Amniotic stem cell (primary cell): ENCODE measurements at places on chromosomes 12 and 14.

DNA sequence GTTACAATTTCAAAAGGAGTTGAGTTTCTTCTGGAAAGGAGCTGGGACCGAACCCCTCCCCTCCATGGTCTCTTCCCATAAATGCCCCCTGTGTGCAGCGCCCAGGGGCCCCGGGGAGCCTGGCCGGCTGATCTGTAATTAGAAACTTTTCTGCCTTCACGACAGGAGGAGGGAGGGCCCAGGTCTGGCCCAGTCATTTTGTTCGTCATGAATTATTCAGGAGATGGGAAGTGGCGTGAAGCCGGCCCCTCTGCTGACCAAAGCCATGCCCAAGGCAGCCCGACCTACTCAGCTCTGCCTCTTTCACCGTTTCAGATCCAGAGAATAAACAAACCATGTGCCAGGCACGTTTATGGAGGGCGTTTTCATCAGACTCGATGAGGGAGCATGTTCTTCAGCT is 33.3 kb upstream of the MSI1 start:
- no peak for DNase-seq

DNA sequence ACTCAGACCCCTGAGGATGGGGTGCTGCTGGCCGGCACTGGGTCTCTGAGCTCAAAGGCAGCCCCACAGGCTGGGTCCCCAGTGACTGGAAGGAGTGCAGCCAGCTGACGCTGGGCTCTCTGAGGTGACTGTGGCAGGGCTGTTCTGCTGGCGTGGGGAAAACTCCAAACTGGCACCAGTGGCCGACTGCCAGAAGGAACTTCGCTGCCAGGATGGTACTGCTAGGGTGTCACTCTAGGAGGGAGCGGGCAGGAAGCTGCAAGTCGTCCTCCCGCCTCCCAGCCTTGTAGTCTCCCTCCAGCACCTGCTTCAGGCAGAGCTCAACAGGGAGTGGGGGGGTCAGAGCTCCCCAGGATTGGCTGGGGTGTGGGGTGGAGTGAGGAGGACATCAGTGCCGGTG is 41.3 kb downstream of the CDC42BPB start:
- DNase-seq = no peak

GRCh38 chr14:92501891-92502351 is 11.7 kb upstream of the RIN3 start:
- peak; percentile 35 for DNase-seq

DNA sequence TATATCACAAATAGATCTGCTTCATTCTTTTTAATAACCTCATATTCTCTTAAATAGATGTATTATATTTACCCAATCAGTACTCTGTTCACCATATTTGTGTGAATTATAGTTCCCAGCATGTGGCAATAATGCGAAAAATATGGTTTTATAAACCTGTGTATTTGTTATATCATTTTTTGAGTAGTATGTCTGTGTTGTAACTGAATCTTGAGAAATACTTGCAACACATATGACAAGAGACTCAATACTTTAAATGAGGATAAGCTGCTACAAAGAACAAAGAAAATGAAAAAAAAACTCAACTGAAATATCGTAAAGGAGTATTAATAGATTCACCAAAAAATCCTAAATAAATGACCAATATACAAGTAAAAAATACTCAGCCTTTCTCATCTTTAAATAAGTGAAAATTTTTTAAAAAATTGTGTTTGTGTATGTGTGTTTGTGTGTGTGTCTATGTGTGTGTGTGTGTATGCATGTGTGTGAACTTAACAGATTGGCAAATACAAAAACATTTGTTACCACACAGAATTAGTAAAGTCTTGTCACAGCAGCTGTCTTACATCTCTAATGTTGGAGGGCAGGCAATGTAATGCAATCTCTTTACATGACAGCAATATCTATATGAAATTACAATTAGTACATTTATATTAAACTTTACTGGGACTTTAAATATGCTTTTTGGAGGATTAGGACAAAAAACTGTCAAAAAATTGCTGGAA is 441.9 kb upstream of the MGAT4C start:
- no peak for DNase-seq

DNA sequence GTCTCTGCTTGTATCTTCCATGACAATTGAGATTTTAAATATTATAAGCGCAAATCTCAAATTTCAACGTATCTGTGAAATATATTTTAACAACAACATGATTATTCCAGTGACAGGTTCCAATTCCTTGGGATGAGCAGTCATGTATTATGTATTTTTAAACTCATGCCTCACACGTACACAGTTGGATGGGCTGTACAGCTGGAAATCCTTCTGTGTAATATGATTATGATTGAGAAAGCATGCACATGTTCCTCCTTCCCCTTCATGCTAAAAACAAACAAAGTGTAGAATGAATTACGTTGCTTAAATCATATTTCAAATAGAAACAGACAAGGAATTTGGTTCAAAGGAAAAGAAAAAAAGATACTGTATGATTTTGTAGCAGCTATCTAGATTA is 428.3 kb downstream of the TMTC2 start:
- no peak for DNase-seq

DNA sequence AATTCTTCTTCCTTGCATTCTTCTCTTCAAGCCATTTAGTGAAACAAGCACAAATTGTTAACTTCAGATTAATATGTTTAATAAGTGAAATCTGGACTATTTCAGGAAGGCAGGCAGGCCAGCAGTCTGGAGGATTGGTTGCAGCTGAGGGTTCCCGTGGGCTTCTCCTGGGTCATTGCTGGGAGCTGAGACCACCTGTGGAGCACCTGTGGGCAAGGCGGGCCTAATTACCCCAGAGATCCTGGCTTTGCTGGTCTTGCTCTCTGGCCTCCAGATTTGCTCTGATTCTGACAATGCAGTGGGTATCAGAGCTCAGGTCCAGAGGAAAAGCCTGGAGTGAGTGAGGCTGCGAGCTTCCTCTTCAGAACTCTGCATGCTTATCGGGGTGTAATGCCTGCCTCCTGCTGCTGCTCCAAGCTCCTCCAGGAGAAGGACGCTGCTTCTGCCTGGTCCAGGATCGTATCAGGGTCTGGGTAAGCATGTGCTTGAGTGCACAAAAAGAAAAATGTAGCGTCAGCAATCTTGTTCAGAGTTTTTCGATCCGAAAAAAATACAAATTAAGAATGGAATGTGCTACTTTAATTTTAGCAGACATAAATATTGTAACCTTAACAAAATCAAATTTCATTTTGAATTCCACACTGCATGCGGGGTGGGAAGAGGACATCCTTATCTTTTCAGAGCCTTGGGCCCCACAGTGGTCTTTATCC is 93.8 kb downstream of the TMEM30B start:
- DNase-seq = no peak

- no peak for DNase-seq
Measured at GRCh38 chr12:27965966-27966365, 6.6 kb downstream of the PTHLH start.

- no peak for DNase-seq
Measured at GRCh38 chr12:56198836-56199235, 9.6 kb upstream of the SMARCC2 start.

- DNase-seq = peak; percentile 53
Measured at GRCh38 chr14:61080591-61081010, 99.6 kb downstream of the SLC38A6 start.
